ENCODE measurements at places on chromosomes 7 and 10. TPM values are rescaled to one million over a fixed set of nuclear protein-coding genes. Genes with fewer than 3 reads are reported as not detected.

NET1 gene
- total RNA-seq: 25.1 TPM

ATRNL1 gene
- 0.18 TPM for total RNA-seq

MSMB gene
- total RNA-seq: not detected

CTAGE15 gene
- total RNA-seq: 1.7 TPM

PALD1 gene
- 0.13 TPM for total RNA-seq

LRRC4 gene
- total RNA-seq: 0.77 TPM

MMD2 gene
- not detected for total RNA-seq

OR9A2 gene
- total RNA-seq: not detected

ADIRF gene
- 0.41 TPM for total RNA-seq

C10orf67 gene
- not detected for total RNA-seq

ZYX gene
- total RNA-seq: 107 TPM

ZNF853 gene
- total RNA-seq: 7.4 TPM

LRIT1 gene
- not detected for total RNA-seq

NEUROG3 gene
- total RNA-seq: not detected

MLLT10 gene
- total RNA-seq: 57.7 TPM

LIPM gene
- not detected for total RNA-seq

Data from T-cell (primary cell).